ENCODE measurements at places on chromosomes 6 and 20.
A peak's percentile ranks its signal among the peaks of the same experiment; 100 is the strongest.

DNA sequence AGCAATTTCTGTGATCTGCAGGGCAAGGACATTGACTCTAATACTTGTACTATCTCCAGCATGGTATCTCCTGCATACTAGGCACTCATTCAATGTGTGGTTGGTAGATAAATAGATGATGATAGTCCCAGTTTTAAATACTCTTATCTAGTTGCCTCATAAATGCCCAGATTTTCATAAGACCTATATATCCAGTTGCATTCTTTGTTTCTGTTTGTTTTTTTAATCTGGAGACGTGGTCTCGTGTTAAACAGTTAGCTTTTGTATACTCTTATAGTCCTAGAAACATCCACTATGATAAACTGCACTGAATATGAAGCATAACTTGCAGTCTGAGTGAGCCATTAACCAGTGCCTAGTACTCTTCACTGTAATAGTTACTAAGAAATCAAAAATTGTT lies 35.5 kb upstream of the SUMO4 start:
- DNase-seq: peak; percentile 92

- DNase-seq: no peak
These were observed 59.2 kb downstream of the PKIB start for GRCh38 chr6:122669418-122669817.

DNA sequence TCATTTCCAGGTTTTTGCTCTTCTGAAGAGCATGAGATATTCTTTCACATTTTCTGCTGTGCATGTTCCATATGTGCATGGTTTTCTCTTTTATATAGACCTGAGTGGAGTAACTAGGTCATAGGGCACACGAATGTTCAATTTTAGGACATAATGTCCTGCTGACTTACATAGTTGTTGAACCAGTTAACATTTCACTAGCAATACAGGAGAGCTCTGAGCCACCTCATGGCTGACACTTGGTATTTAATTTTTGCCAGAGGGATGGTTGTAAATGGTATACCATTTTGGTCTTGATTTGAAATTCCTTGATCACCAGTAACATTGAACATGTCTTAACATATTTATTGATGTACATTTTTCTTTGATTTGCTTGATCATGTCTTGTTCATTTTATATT lies 38.3 kb downstream of the IGF2R start:
- no peak for DNase-seq

DNA sequence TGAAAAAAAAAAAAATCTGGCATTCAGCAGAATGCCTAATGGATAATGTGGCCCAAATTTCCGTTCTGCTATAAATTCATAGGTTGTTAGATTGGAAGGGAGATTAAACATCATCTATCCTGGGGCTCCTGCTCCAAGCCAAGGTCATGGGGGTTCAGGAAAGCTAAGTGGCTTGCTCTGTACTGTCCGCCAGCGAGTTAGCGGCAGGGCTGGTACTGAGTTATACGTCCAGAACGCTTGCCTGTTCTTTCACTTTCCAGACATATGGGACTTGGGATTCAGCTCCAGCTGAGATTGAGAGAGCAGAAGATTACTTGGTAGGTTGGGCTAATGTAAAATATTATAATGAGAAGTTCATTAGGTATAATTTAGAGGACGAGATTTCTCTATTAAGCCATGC lies 858 bp downstream of the RWDD1 start:
- peak; percentile 48 for DNase-seq

GRCh38 chr20:4067600-4068261 lies 52.4 kb upstream of the RNF24 start:
- DNase-seq: peak; percentile 31

DNA sequence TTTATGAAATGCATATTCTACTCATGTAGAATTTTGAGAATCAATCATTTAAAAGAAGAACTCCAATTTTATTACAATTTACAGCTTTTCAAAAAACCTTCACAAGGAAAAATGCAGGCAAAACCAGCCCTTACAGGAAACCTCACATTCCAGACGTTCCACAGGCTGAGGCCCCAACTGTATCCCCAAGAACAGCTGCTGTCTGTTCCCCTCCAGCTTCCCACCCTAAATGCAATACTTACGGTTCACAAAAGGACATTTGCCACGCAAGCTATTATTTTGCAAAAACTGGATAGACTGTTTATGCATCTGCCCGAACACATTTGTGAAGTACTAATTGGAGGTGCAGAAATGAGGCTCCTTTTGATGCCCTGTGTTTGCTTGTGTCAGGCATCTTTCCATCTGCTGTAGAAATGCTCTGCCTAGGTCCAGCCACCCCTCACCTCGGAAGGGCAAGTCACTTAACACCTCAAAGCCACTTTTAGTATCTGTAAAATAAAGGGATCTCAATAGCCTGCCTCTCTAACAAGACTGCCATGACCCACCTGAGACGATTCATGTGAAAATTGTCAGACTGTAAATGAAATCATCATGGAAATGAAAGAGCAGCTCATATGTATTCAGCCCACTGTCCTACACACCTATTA lies 26.5 kb downstream of the PDE10A start:
- no peak for DNase-seq

DNA sequence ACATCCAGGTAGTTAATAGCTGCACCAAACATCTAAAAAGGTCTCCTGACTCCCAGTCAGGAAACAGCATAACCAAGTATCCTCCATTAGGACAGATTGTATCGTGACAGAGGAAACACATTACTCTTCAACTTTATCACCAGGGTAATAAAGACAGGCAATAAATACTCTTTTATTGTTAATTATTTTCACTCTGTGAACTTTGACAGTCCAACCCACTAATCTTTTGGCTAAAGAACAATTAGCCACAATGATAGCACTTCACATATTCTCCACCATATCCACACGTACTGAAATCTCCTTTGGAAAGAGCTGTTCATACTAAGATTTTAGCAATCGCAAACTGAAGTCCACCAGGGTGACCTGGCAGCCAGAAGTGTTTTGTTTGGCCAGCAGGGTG lies 46.4 kb downstream of the ARHGAP18 start:
- peak; percentile 61 for DNase-seq

DNA sequence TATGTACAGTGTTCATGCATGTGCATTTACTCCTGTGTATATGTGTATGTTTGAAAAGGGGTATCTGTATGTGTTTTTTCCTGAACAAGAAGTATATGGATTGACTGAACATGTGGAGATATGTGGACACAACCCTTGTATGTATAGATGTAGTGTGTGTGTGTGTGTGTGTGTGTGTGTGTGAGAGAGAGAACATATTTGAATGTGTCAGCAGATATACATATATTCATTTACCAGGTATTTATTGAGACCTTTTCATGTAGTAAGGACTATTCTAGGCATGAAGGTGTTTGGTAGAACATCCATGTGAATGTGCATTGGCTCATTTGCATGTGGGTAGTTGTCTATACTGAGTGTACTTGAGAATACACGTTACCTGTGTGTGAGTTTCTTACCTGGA lies 39.3 kb downstream of the EIF2S2 start:
- no peak for DNase-seq

DNA sequence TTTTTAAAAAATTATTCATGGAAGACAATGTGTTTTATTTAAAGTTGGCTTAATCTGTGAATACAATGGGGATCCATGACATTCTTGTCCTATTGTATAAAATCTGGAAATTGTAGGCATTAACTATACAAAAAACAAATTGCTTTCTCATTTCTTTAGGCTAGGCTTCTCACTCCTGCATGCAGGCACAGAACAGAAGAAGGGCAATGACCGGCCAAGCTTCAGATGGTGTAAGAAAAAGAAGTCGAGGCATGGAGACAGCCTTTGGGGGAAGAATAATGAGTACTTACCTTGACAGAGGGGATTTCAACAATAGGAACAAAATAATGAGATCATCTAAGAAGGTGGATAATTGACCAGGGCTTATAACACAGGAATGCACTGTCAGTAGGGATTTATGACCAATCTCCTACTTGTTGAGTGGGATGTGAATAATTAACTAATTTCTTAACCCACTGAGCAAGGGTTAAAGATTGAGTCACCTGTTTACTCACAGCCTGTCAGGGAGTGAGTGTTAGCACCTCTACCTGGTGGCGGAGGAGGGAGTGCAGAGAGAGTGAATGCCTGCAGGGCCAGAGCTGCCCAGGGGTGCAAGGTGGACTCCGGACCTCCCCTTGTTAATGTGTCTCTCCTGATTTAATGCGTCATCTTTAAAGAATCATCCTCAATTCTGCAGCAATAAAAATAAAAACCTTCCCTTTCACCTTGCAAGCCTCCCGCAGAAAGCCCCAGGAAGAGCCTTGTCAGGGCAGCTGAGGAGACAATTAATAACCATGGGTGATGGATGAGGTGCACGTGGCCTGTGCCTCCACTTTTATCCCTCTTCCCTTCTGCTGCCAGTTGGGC lies 3.9 kb downstream of the SLC22A2 start:
- DNase-seq: no peak

DNA sequence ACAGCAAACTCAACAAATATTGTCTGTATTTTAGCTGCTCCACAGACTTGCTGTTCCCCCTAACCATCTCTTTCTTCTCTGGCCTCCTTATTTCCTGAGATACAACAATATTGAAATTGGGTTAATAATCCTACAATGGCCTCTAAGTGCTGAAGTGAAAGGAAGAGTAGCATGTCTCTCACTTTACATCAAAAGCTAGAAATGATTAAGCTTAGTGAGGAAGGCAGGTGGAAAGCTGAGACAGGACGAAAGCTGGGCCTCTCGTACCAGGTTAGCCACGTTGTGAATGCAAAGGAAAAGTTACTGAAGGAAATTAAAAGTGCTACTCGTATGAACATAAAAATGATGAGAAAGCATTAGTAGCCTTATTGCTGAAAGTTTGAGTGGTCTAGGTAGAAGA lies 63.8 kb downstream of the ELOVL5 start:
- no peak for DNase-seq

- no peak for DNase-seq
These were observed 9.2 kb downstream of the ATG5 start for GRCh38 chr6:106316375-106316766.

- no peak for DNase-seq
These were observed 251.8 kb upstream of the OPRM1 start for GRCh38 chr6:153787341-153787606.

DNA sequence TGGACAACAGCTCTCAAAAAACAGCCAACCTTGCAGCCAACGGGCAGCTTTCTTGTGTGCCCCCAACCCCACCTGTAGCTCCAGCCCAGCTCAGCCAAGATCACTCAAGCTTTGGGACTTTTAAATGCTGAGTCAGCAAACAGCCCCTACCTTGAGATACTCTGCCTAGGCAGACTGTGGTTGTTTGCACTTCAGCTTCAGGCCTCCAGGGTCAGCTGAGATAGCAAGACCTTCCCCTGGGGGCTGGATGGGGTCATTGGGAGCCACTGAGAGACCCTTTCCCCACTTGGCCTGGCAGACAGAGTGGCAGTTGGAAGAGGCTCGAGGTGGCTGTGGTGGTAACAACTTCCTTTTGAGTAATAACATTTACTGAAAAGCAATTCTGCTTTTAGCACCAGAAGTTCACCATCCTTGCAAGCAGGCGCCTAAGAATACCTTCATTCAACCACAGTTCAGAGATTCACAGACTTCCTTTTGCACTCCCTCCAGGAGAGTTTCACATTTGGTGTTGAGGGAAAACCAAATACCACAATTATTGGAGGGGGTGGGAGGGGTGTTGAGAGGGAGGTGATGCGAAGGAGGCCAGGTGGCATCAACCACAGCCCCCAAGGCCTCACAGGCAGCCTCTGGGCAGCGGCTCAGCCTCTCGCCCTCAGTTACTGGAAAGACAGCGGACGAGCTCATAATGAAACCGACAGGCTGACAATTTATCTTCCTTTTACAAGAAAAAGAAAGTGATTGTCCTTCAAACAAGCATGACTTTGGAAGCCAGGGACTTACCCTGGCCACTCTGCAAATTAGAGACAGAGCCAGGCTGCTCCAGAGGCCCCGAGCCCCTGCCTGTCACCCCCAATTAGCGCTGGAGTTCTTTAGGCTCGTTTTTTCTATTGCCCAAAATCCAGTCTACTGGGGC lies 148.1 kb downstream of the CEBPB start:
- peak; percentile 28 for DNase-seq

DNA sequence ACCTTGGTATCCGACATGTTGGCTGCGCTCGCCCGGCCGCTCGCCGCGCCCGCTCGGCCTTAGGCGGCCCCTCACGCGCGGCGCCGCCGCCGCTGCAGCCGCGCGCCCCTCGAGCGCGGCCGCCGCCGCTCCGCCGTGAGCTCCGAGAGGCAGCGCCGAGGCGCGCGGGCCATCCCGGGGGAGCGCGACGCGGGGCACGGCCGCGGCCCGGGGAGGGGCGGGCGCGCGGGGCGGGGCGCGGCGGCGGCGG lies at the start of gene KIF13A:
Gene KIF13A (minus strand): TSS at position 189 of the 250 bp plus-strand sequence. CDS start 172 bp downstream, at position 17.
- no peak for DNase-seq

GRCh38 chr6:94071835-94072234 lies 652.5 kb upstream of the EPHA7 start:
- no peak for DNase-seq

- DNase-seq: no peak
These were observed 32.7 kb downstream of the LYRM2 start for GRCh38 chr6:89605861-89606260.

- DNase-seq: no peak
These were observed 64.5 kb downstream of the FAM120B start for GRCh38 chr6:170371080-170371479.

DNA sequence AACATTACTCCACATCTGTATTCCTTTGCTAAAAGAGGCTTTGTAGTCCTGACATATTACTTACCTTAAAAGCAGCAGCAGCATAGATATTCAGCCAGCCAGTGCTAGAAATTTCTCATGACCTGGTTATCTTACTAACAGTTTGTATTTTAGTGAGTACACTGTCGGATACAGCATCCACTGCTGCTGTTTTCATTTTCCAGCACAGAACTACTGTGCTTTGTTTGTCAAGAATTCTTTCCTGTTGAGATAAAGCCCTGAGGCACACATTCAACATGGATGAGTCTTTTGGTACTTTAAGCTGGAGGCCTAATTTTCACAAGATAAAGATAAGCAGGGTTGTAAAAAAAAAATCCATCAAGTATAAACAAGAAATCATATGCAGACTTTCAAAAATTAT lies 311.2 kb upstream of the OPRM1 start:
- no peak for DNase-seq

DNA sequence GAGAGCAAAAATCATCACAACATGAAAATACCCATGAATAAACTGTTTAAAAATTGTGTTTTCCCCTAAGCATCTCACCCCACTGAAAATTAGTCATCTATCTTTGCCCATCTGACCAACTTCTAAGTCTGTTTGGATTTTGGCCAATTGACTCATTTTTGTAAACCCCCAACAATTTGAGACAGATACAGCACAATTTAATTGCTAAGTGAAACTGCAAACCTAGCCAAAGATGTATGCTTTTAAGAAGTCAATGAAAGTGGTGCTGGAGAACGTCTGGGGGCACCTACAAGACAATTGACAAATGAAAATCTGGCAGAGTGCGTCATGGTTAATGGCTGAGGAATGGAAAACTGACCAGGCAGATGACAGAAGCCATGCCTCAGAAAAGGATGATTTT lies 30.9 kb upstream of the SLC24A3 start:
- DNase-seq: no peak

- DNase-seq: no peak
These were observed 300.1 kb upstream of the KCNQ5 start for GRCh38 chr6:72321788-72322187.

GRCh38 chr20:25308671-25309394 lies 60.9 kb downstream of the PYGB start:
- DNase-seq: no peak
